ENCODE measurements at places on chromosomes 12 and 14. TPM values are rescaled to one million over a fixed set of nuclear protein-coding genes. Genes with fewer than 3 reads are reported as not detected.

The ACVRL1 gene
- 0.18 TPM for total RNA-seq

The MANSC4 gene
- total RNA-seq: not detected

The EML1 gene
- 38.0 TPM for total RNA-seq

The KCNK10 gene
- not detected for total RNA-seq

The WSCD2 gene
- total RNA-seq: not detected

The LPAR5 gene
- 0.67 TPM for total RNA-seq

The KRT8 gene
- total RNA-seq: 2,966 TPM

The RIMKLB gene
- 17.3 TPM for total RNA-seq

The TAS2R19 gene
- not detected for total RNA-seq

The KCNMB4 gene
- 0.47 TPM for total RNA-seq

The FAM177A1 gene
- 96.3 TPM for total RNA-seq

The KRT82 gene
- total RNA-seq: not detected

The PRB2 gene
- not detected for total RNA-seq

The RNASE3 gene
- total RNA-seq: not detected

The TMEM119 gene
- total RNA-seq: 0.09 TPM

The STX2 gene
- total RNA-seq: 23.1 TPM

The ACIN1 gene
- 104 TPM for total RNA-seq

The SALL2 gene
- total RNA-seq: 0.96 TPM

The NRIP2 gene
- total RNA-seq: not detected

The TCL1B gene
- total RNA-seq: not detected

The DPY19L2 gene
- total RNA-seq: 2.1 TPM

The SLC25A21 gene
- total RNA-seq: 0.35 TPM

The ART4 gene
- 0.09 TPM for total RNA-seq

The NIN gene
- 14.8 TPM for total RNA-seq

The KRAS gene
- 17.4 TPM for total RNA-seq

The OTUB2 gene
- total RNA-seq: 3.8 TPM

The ACRBP gene
- total RNA-seq: 0.16 TPM

The DCAF11 gene
- 21.2 TPM for total RNA-seq

The FAM222A gene
- total RNA-seq: 7.2 TPM

The MMP19 gene
- 0.31 TPM for total RNA-seq

The RD3L gene
- not detected for total RNA-seq

The DEPDC4 gene
- 1.3 TPM for total RNA-seq

The KCNC2 gene
- not detected for total RNA-seq

The OR4E2 gene
- not detected for total RNA-seq

The IAPP gene
- total RNA-seq: not detected

The KRT2 gene
- total RNA-seq: not detected

The CACNA2D4 gene
- total RNA-seq: not detected
